T-helper 1 cell (primary cell): ENCODE measurements at places on chromosomes 12 and 14.
A peak's percentile ranks its signal among the peaks of the same experiment; 100 is the strongest.

DNA sequence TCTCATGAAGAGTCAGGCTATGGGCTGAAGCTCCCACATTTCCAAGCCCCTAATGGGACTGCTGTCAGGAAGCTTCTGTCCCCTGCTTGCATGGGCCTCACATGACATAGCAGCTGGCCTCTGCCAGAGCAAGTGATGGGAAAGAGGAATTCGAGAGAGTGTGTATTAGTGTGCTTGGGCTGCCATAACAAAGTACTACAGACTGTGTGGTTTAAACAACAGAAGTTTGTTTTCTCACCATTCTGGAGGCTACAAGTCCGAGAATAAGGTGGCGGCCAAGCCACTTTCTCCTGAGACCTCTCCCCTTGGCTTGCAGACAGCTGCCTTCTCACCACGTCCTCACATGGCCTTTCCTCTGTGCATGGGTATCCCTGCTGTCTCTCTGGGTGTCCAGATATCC, 274.4 kb downstream of the NUAK1 start:
- no peak for DNase-seq

- no peak for DNase-seq
Measured at GRCh38 chr12:93733358-93733757, 56.2 kb downstream of the CRADD start.

- peak; percentile 49 for DNase-seq
Measured at GRCh38 chr12:132771126-132771838, 9.7 kb upstream of the ANKLE2 start.

DNA sequence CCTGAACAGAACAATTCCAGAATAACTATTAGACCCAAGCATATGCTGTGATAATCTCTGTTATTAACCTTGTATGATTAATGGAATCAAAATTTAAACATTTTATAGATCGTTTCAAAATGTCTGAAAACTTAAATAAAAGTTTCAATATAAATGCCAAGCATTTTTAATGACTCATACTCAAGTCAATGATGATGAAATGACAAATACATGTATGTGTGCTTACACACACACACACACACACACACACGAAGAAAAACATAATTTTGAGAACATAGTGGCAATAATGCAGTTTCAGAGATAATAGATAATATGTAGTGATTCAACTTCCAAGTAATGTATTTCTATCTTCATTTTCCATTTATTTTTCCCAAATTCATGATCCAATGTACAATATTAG, 384.9 kb upstream of the FOXG1 start:
- no peak for DNase-seq

DNA sequence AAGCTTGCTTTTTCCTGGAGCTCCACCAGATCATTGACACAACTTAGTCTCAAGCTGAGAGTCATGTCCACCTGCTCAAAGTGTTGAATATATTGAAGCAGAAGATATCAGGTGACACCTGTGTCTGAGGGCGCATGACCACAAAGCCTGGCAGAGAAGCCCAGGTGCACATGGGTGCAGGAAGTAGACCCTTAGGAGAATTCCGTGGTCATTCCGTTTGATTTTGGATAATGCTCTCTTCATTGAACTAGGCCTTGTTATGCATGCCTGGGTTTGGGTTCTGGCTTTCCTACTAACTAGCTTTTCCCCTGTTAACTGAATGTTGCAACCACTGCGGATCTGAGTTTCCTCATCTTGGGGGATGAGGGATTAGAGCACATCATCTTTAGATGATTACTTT, 7.1 kb downstream of the ARHGDIB start:
- DNase-seq: no peak

DNA sequence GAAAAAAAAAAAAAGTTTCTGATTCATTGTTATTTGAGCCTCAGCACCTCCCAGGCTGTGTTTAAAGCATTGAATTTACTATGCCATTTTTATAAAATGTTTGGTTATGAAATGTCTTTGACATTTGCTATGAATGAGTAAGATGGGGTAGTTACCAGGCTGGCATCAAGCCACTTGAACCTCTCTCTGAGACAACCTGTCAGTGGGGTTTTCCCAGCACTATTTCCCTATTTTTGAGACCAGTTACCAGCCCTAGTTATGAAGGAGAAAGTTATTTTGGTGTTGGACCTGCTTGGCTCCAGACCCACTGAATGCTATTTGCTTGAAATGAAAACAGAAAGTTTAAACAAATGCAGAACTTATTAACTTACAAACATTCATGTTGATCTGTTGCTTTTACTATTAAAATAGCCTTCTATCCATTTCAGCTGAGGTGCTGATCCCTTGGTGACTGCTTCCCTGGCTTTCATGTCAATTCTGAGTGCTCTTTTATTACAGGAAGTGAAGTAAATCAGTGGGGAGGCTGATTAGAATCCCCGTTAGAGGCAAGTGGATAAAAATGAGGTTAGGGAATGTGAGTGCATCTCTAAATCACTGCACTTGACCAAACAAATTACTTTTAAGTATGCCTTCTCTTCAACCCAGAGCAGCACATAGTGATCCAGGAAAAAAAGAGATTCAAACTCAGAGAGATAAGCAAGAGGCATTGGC, 37.8 kb downstream of the LLPH start:
- no peak for DNase-seq

DNA sequence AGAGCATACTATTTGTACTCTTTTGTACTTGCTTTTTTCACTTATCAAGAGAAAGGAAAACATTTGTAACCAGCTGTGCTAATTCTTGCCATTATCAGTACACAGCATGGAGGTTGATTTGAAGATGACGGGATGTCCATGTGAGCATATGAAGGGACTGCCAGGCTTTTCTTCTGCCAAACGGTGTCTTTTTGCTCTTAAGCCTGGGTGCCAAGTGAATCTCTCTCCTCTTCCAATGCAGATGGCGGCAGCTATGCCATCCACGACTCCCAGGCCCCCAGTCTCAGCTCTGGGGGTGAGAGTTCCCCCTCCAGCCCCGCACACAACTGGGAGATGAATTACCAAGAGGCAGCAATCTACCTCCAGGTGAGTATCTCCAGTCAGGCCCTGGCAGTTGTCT, 38.9 kb downstream of the TPCN1 start:
- no peak for DNase-seq

DNA sequence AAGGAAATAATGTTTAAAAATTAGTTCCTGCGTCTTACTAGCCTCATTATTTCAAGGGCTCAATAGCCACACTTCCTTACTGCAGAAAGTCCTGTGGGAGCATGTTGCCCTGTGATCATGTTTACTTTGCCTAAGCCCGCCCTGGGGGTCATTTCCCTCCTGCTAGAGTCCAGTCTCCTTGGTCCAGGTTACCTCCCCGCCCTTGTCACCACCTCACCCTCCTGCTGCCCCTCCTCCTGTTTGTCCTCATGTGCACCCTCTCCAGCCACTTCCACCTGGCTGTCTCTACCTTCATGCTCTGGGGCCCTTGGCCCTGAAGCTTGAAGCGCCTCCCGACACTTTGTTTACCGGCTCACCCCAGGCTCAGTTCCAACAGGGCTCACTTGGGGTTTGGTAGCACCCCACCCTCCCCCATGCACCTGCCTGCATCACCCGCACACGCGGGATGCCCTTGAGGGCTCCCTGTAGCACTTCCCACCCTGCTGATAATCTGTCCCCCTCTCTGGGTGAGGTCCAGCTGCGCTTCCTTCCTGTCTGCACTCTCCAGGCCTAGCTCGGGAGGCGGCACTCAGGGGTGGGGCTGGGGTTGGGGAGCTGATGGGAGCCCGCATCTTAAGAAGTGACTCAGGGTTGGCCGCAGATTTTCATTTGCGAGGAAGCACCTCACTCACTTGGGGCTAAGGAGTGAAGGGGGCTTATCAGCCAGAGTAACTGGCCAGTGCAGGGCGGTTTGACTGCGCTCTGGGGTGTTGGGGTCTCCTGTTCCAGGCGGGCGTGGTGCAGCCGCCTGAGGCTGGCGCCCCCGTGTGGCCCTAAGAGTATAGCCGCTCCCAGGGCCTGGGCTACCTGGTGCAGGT, 40.1 kb downstream of the SMIM41 start:
- peak; percentile 34 for DNase-seq

- no peak for DNase-seq
Measured at GRCh38 chr12:31835276-31835882, 106.6 kb upstream of the AMN1 start.

DNA sequence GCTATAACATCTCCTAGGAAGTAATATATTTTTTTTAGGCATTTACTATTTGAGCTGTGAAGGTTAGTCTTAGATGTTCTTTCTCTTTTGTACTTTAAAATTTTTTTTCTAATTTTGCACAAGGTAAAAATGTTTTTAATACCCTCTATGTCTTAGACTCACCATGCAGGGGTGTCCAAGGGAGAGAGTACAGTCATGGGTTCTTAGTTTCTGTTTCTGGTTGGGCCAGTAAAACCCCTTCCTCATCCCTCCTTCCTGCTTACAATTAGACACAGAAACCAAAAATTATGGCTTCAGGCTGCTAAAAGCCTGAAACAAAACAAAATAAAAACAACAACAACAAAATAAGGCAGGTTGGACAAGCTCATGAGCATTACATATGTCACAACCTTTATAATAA, 193.0 kb downstream of the SYT1 start:
- no peak for DNase-seq

GRCh38 chr12:24014915-24015832, 65.7 kb upstream of the SOX5 start:
- no peak for DNase-seq

GRCh38 chr14:92549105-92549858, 35.7 kb downstream of the RIN3 start:
- no peak for DNase-seq

DNA sequence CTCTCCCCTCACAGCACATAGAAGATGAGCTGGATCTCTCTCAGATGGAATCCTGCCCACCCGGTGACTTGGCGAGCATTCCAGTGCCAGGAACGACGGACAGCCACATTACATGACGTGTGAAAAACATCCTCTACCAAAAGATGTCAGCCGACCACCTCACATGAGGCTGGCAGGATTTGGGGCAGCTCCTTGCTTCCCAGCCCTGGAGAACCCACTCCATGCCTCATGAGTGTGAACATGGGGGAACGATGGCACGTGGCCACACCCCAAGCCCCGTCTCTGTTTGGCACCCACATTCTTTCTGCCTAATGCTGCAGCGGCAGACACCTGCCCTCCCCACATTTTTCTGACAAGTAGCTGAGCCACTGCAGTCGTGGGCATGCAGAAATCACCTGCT, 202.5 kb downstream of the CALM1 start:
- DNase-seq: no peak

- peak; percentile 30 for DNase-seq
Measured at GRCh38 chr14:24365600-24366412, 2.2 kb upstream of the NFATC4 start.

DNA sequence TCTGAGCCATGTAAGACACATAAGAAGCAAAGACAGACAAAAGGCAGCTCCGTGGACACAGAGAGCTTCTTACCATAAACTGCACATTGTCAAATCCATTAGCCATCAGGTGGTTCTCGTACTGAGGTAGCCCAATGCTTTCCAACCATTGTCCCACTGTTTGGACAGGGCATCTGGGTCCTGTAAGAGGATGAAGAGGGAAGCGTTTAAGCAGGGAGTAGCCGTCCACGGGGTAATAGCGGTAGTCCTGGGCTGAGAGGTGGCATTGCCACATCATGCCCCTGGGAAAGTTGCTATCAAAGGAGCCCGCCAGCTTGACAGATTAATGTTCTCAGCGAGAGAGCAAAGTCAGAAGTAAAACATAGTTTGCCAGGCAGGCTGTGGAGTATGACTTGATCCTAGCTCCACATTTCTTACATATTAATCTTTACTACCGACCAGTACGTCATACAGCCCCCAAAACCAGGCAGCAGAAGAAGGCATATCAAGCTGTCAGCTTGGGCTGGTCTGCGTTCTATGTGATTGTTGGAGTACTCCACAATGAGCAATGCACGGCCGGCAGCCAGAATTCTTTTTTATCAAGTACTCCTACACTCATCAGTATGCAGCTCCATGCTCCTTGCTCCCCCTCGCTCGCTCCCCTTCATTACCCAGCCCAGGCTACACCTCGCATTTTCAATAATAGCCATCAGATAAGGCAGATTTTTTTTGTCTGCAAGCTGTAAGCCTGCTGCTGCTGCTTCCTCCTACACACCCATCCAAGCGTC, 493.2 kb upstream of the GARIN6 start:
- DNase-seq: no peak

DNA sequence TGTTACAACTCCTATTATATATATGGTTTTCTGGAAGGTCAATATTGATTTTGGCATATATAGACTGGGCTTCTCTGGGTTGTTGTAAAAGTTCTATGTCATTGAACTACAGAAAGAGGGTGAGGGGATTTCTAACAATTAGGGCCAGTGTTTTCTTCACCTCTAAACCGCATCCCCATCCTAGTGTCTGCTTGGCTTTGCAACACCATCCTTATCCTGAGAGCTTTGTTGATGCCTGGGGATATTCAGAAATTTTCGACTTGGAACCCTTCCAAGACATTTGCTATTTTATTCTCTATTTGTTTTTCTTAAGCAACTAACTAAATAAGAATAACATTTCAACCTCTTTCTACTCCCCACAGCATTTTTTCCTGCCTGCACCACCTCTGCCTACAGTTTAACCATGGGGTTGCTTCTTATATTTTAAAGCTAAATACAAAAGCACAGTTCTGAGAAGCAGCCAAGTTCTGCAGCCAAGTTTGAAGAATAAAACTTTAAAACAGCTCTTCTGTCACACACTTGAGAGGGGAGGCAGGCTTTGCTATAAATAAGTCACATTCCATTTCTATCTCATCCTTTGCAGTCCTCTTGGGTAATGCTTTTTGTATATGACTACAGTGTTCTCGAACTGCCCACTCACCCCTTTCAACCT, 53.4 kb downstream of the RGS6 start:
- DNase-seq: no peak

DNA sequence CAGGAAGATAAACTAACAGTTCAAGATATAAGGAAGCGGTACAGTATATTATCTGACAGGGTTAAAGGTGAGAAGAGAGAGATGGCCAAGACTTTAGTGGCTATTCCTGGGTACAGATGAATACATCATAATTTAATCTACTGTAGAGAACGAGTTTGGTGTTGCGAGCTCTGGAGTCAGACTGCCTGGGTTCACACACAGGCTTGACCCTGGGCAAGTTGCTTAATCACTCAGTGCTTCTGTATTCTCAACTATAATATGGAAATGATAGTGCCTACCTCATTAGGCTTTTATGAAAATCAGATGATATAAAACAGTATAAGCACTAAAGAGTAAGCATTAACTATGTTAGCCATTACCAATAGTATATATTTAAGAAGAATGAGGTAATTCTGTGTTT, 3.5 kb downstream of the PPM1H start:
- no peak for DNase-seq

GRCh38 chr12:79939728-79940310, 4.9 kb upstream of the PPP1R12A start:
- no peak for DNase-seq

DNA sequence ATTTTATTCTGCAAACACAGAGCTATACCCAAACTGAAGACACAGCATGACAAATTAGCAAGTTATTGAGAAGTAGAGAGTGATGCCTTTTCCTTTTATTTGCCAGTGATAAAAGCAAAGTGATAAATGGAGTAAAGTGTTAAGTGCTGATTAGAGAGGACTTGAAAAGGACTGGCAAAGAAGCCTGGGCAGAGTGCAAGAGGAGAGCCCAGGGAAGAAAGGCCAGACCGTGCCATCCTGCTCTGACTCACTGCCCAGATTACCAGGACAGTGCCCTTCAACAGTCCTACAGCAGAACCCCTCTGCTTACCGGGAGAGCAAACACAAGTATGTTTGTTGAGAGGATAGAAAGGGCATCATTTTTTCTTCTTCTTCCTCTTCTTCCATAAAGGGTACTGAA, 106.5 kb downstream of the ETV6 start:
- DNase-seq: no peak
